Activated CD8-positive, alpha-beta memory T cell treated with anti-CD3 and anti-CD28 coated beads for 1 hour (primary cell): ENCODE measurements at places on chromosomes 13 and 19.
A peak's percentile ranks its signal among the peaks of the same experiment; 100 is the strongest.

DNA sequence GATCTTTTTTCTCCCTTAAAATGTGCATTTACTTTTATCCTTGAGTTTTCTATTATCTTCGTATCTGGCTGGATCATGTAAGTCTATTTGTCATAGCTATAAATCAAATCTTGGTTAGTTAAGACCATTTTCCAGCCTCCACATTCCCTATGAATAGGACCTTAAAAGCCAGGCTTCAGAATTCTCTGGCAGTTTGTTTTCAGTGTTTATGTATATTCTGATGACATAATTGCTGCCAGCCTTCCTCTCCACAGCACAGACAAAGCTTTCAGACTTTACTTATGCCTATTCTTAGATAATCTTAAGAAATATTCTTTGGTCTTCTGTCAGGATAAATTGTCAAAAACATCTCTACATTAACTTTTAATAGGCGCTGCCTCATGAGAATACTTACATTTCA lies 870.8 kb upstream of the SPRY2 start:
- no peak for DNase-seq

DNA sequence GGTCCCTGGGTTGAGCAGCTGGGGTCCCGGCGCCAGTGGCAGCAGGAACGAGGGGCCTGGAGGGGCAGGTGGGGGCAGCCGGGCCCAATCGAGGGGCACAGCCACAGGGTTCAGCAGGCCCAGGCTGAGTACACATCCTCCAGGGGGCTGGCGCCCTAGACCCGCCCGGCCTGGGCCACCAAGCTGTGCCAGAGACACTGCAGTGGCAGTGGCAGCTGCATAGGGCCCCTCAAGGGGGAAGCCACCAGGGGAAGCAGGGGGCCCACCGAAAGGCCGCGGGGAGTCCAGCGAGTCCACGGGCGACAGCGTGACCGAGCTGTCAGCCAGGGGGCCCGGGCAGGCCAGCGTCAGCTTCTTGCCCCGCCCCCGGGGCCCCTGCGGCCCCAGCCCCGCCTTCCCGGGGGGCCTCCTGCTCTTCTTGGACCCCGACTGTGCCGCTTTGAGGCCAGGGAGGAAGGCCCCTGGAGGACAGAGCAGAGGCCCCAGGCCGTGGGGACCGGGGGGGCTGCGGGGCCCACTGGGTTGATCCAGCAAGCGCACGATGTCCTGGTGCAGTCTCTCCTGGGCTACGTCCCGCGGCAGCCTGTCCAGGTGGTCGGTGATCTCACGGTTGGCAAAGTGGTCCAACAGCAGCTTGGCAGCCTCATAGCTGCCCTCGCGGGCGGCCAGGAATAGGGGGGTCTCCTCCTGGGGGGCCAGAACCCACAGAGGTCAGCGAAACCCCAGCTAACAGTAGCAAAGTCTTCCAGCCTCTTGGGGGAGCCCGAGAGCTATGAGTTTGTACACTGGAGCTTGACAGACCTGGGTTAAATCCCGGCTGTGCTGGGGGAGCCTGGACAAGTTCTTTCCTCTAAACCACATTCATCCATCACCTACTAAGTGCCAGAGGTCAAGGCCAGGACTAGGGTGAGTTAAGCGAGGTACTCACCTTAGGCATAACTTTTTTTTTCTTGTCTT lies 39.5 kb downstream of the NOTCH3 start:
- no peak for DNase-seq

DNA sequence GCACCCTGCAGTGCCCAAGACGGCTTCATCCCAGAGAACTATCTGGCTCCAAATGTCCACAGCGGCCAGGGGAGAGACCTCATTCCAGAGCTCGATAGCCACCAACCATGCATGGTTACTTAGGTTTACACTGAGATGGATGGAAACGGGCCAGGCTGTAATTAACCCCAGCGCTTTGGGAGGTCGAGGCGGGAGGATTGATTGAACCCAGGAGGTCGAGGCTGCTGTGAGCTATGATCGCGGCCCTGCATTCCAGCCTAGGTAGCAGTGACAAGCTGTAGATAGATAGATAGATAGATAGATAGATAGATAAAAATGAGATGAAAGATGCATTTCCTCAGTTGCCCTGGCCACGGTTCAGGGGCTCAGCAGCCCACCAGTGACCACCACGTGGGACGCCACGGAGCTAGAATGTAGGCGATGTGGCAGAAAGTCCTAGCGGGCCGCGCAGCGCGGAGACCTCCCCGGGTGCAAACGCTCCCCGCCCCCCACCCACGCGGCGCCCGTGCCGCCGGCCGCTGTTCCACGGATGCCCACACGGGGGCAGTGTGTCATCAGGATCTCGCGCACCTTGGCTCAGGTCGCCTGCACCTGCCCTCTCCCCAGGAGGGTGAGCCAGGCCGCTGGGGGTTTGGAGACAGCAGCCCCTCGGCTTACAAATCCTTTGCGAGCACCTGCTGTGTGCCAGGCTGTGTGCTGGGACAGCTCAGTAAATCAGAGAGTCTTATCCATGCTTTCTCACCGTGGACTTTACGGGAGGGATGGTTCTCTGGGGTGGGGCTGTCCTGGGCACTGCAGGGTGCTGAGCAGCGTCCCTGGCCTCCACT lies 13.5 kb upstream of the TLE5 start:
- peak; percentile 67 for DNase-seq

DNA sequence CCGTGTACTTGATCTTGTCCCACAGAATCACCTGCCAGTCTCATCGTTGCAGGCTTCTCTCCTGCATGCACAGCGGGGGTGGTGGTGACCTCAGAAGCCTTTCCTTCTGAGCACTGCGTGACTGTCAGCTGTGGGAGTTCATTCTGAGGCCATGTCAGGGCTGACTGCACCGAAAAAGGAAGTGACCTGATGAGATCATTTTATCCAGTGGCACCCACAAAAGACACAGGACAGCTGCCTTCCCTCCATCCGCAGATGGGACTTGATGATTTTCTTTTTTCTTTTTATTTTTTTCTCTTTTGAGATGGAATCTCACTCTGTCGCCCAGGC lies 89.7 kb downstream of the RAB20 start:
- DNase-seq, result no peak

- no peak for DNase-seq
Observed at GRCh38 chr13:39580881-39581575, 22.0 kb downstream of the LHFPL6 start.
